ENCODE measurements at places on chromosomes 1 and 21.
A peak's percentile ranks its signal among the peaks of the same experiment; 100 is the strongest.

GRCh38 chr1:228992044-228992443 is 256.8 kb downstream of the RHOU start:
- no peak for ATAC-seq

GRCh38 chr1:101605878-101606277 is 369.1 kb downstream of the S1PR1 start:
- no peak for ATAC-seq

- ATAC-seq, result peak; percentile 83
Observed at GRCh38 chr1:44029911-44030604, 1.2 kb downstream of the SLC6A9 start.

DNA sequence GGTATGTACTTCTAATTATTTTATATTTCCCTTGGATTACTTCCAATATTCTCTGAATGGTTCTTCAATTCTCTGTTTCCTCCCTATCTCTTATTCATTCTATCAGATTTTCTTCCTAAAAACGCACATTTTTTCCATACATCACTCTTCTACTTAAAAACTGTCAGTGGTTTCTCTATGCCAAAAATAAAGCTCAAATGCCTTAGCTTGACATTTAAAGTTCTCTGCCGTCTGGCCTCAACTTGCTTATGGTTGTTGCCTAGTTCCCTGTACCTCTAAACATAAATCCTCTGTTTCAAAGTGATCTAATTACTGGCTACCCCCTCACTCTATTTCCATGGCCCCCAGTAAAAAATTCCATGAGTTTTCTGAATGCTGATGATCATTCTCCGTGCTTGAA is 671.0 kb upstream of the ADGRL2 start:
- ATAC-seq, result no peak

GRCh38 chr1:22450351-22451021 is 1.2 kb upstream of the ZBTB40 start:
- no peak for ATAC-seq

DNA sequence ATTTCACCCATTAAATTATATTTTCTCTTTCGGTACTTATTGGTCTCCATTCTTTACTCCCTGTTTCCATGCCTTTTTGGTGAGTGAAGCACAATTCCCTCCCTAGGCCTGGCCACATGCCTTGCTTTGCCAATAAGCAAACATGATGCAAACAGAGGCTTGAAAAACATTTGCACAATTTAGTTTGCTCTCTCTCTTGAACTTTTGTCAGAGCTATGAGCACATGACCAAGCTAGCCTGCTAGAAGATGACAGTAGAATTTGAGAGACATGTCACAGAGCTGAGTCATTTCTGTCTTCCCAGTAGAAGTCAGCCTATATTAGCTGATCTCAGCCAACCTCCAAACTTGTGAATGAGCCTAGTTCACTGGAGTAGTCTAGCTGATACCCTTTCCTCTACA is 24.6 kb downstream of the ANGPTL3 start:
- ATAC-seq, result peak; percentile 95

DNA sequence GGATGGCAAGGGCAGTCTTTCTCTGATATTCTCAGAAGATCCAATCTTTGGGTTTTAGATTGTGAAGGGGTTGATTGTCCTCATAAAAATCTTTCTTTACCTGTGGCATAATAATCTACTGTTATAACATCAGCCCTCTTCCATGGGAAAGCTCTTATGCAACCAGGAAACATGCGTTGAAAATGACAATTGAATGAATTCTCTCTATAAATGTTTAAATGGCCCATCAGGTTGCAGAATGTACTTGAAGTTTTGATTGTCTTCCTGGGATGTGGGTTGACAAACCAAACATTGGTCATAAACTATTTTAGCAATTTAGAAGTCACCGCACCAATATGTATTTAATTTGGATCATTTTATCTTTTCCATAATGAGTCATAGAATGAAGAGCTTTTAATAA is 31.7 kb upstream of the ITLN1 start:
- no peak for ATAC-seq

- ATAC-seq, result no peak
Observed at GRCh38 chr1:205073511-205073910, 10.7 kb downstream of the TMEM81 start.

DNA sequence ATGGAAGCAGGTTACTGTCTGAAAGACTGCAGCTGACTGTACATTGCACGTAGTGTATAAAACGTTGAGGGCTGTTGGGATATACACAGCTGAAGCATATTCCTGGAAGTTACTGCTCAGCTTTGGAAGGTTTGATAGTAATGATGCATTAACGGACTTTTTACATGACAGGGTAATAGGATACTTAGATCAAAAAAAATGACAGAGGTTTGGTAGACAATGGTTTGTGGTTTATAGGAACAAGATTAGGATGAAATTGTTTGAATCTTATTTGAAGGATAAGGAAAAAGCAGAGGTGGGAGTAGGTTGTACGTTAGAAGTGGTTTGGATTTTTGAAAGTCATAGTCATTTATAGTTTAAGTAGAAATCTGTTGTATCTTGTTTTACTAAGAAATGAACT is 33.0 kb downstream of the ADGRL2 start:
- no peak for ATAC-seq

DNA sequence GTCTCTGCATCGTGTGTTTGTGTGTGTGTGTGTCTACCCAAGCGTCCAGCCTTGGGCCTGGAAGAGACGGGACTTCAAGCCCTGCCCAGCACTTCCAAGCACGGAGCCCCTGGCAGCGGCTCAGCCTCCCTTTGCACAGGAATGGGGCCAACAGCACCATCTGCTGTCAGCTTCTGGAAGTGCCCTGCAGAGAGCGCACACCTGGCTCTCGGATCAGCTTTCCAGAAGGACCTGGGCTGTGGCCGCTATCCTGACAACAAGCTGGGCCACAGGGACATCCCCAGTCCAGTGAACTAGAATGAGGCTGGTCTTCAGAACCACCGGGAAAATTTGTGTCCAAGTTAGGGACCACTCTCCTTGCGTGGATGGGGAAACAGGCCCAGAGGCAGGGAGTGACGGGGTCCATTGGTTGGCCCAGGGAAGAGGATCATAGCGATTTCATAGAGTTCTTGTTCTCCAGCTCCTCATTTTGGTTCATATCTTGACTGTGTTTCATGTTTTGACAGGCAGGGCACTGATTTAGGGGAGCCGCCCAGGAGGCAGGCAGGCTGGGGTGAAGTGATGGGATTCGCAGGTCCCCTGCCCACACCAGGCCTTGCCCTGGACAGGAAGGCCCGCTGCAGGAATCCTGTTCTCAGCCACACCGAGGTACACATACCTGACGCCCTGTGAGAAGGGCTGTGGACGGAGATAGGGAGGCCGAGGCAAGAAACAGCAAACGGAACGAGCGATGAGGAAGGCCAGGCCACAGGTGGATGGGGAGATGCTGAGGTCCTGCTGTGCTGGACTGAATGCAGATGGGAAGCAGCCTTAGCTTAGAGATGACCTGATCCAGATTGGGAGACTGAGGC is 38.4 kb downstream of the TAS1R2 start:
- ATAC-seq, result peak; percentile 95

DNA sequence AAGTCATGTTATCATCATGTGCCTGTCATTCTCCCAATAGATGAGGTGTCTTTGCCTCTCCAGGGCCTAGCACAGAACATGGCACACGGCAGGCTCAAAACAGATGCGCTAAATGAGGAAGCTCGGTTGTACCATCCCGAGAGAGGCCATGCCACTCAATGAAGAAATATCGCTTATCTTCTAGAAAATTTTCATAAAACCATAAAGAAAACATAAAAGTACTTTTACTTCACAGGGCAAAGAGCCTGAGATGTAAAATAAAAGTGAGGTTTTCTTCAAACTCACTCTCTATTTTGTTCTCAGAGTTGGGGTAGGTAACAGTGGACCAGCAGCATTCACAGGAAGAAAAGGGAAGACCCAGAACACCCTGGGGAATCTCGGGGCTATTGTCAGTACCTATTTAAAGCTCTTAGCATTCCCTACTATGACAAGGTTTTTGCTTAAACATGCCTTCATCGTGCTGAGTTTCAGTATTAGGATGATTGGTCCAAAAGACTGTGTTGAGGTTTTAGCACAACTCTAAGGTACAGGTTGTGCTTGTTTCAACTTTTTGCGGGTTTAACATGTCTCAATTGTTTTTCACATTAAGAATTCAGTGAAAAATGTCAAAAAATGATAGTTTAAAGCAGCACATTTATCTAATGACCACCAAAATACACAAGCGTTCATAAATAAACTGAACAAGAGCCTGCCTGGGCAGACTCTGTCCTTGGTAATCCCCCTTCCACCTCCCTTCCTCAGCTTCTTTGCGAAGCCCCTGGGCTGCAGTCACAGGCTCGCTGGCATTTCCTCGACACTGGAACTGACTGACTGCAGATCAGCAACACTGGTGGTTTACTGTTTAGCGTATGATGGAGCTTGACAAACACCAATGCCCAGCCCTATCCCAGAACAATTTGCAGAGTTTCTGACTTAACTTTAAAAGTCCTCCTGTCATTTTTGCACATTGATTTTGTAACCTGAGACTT is 55.6 kb downstream of the COQ8A start:
- no peak for ATAC-seq

DNA sequence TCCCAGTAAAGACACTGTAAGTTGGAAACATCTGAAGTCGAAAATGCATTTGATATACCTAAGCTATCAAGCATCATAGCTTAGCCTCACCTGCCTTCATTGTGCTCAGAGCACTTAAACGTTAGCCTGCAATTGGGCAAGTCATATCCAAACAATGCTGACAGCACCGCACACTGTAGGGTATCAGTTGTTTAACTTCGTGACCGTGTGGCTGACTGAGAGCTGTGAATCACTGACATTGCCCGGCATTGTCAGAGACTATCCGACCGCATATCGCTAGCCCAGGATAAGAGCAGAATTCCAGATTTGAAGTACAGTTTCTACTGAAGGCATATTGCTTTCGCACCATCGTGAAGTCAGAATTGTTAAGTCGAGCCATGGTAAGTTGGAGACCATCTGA is 41.5 kb downstream of the GALNT2 start:
- no peak for ATAC-seq

GRCh38 chr1:37858931-37859506 is 373 bp downstream of the MTF1 start:
- ATAC-seq, result peak; percentile 29

DNA sequence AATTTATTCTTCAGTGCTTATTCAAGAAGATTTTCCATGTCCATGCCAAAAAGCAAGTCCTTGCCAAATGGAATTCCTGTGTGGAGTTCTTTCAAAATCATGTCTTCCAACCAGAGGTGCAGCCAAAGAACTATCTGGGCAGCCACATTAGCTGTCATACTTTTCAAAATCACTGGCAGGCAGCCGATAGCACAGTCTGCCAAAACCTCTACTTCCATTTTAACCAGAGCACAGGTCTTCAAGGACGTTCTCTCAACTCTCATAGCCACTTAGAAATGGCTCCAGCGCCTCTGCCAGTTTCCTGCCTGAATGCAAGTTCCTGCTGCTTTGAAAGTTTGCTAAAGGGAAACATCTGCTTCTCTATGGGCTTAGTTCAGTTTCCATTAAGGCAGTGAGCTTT is 975.7 kb upstream of the ADGRL4 start:
- peak; percentile 82 for ATAC-seq

DNA sequence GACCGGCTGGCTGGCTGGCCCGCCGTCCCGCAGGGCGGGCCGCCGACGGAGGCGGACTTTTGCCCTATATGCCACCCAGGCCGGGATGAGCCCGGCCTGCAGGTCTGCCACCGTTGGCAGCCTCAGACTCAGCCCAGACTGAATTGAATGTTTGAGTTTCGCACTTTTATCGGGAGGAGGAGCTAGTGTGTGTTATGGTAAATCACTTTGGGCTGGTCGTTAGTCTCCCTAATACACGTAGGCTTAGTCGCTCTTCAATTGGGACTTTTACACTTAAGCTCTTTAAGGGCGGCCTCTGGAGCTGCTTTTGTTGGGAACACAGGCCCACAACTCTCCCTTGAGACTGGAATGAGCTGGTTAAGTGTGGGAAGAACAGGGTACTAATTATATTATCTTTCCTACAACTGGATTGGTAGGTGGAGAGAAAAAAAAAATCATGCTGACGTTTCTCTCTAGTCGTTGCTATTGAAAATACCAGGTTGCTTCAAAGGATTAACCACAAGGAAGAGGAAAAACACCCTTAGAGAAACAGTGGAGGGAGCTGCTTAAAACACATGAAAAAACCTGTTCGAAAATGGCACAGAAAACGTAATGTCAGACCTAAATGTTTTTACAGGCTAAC is 1.4 kb upstream of the IRF2BP2 start:
- peak; percentile 36 for ATAC-seq

- no peak for ATAC-seq
Observed at GRCh38 chr1:152582647-152583046, 2.3 kb upstream of the LCE3D start.

DNA sequence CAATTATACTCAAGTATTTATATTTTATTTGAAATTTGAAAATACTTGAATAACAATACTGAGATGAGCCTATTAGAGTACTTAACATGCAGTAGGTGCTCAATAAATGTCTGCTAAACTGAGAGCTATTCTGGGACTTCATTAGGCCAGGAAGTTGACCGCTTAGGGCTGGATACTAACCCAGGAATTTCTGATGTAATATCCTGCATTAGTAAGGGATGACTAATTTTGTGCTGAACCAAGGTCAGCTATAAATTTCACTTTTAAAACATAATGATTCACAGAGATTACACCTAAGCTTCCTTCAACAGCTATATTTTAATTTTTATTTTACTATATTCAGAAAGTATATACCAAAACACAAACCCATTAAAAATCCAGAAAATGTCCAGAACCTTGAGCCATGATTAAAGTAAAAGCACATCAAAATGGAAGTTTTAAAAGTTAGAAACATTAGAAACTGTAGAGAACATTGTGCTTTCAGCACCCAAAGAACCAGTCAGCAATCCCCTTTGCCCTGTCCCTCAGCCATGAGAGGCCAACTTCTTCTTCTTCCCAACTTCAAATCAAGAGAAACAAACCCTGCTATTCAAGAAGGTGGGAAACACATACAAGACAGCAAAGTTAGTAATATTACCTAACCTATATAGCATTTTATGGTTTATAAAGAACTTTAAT is 35.4 kb downstream of the WNT2B start:
- ATAC-seq, result peak; percentile 96

DNA sequence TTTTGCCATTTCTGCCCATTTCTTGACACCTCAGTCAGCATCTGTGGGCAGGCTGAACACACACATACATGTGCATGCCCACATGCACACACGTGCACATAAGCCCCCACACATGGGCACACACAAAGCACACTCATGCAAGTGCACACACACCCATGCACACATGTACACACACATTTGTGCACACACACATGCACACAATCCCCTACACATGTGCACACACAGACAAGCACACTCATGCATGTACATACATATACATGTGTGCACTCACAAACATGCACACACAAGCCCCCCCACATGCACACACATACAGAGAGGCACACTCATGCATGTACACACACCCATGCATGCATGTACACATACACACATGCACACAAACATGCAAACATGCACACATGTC is 83.5 kb upstream of the ACTRT2 start:
- ATAC-seq, result no peak

DNA sequence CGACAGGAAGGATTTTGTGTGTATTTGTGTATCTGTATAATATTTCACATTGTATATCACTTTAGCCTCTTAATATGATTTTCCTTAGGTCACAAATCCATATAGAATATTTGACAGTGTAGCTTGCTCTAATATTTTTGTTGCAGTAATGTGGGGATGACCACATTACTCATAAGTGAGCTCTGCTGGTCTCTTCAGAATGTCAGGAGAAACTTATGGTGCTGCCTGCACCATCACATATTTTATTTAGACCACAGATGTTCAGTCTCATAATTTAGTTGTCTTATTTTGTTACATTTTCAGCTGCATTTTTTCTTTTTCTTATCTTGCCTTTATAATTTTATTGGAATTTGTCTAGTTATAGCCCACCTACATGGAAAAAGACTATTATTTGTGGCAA is 205.3 kb downstream of the PBX1 start:
- ATAC-seq, result peak; percentile 32

Measured in SK-N-SH treated with all-trans-retinoic acid at 6 μM for 48 hours (cell line).